ENCODE measurements at places on chromosomes 4 and X.

DNA sequence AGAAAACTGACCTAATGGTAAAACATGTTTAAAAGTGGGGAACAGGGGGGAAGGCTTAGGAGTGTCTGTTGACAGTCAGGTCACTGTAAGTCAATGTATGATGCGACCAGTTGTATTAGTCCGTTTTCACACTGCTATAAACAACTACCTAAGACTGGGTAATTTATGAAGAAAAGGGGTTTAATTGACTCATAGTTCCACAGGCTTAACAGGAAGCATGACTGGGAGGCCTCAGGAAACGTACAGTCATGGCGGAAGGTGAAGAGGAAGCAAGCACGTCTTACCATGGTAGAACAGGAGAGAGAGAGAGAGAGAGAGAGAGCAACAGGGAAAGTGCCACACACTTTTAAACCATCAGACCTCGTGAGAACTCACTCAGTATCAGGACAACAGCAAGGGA lies 13.0 kb upstream of the PLAC1 start:
- DNase-seq, result no peak

DNA sequence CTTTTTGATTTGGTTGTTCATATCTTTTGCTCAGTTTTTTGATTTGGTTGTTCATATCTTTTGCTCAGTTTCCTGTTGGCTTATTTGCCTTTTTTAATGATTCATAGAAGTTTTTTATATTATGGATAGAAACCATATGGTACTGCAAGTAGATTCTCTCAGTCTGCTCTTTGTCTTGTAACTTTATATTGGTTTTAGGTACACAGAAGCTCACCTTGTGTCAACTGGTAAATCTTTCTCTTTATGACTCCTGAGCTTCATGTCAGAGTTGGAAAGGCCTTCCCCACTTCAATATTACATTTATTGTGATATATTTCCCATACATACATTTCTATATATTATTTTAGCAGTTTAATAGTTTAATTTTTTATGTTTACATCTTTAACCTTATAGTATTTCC lies 8.2 kb upstream of the VGLL1 start:
- no peak for DNase-seq

GRCh38 chr4:39429476-39430334 lies 23.0 kb downstream of the KLB start:
- no peak for DNase-seq

DNA sequence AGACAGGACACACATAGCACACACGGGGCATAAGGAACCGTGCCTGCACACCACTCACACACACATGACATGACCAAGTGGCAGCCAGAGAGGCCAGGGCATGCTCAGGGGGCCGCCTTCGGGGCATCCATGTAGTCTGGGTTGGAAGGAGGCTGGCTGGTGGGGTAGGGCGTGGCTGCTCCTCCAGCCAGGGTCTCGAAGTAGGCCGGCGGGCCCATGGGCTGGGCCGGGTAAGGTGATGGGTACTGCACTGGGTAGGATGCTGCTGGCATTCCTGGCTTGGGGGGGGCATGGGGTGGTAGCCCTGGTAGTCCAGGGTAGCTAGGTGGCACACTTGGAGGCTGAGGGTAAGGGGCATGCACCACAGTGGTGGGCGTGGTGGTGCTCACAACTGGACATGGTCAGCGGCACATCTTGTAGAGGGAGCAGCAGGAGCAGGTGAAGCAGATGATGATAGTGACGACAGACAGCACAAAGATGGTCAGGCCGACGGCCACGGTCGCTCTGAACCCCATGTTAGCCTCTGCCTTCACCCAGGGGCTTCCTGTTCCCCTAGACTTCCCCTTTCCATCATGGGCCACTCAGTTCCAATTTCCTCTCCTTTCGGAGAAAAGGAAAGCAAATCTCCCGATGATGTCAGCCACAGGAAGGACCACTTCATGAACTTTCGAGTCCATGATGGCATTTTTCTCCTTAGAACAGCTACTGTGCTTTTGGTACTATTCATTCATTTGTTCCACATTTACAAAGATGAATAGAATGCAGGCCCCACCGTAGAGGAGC lies 10.9 kb upstream of the DDX3X start:
- no peak for DNase-seq

- DNase-seq, result no peak
Measured at GRCh38 chrX:117093319-117093718, 630.5 kb upstream of the CT83 start.

- DNase-seq, result no peak
Measured at GRCh38 chr4:2341911-2342652, 76.4 kb downstream of the ZFYVE28 start.

- DNase-seq, result peak; percentile 40
Measured at GRCh38 chrX:16695079-16695676, 17.3 kb downstream of the CTPS2 start.

GRCh38 chrX:70264784-70265183 lies 3.4 kb upstream of the ARR3 start:
- DNase-seq, result no peak

GRCh38 chr4:164068392-164068791 lies 573.9 kb downstream of the TMA16 start:
- DNase-seq, result no peak

GRCh38 chrX:14352511-14352910 lies 176.8 kb upstream of the GLRA2 start:
- peak; percentile 53 for DNase-seq

DNA sequence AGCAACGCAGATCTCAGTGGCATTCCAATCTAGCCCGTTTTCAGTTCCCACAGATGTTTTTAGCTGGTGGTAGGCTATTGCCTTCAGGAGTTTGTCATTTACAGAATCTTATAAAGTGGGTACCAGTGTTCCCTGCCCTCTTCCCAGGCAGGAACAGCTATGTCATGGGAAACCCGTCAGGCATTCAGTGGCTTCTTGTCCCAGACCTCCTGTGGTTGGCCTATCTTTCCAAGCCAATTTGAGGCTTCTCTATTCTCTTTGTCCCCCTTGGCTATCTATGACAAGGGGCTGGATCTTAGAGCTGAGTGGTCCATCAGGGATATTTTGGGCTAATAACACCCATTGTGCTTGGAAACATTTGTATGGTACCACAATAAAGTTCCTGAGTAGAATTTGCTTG lies 33.6 kb upstream of the RPL34 start:
- no peak for DNase-seq

DNA sequence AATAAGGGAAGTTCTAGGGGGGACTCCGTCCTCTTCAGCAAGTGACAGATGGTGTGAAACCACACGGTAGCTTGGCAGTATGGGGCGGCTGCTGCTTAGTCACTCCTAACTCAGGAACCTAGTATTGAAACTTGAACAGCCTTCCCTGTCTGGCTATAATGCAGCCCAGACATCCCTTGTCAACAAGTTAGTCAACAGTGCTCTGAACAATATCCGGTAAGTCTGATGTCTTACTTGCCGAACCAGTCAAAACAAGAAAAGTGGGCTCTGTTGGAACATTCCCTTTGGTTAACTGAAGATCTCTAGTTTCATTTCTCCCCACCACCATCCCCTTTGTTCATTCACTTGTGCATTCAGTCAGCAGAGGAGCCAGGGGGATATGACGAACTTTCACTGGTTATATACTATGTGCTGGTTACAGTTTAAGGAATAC lies 18.7 kb upstream of the CXCL13 start:
- peak; percentile 60 for DNase-seq

DNA sequence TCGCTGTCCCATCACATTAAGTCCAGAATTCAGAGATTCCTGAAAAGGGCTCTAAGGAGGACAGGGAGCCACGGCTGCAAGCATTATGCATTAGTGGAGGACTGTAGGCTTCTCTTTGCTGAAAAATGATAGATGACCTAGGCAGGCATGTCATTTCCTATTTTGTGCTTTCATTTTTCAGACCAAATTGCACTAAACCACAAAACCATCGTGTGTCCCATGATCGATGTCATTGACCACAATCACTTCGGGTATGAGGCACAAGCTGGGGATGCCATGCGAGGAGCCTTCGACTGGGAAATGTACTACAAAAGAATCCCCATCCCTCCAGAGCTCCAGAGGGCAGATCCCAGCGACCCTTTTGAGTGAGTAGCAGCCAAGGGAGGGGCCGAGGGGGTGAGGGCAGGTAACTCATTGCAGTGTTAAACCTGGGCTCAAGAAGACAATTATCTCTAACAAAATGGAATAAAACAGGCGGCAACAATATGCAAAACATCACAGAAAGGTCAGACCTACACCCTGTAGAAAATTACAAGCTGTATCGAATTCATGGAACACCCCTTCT lies 355.2 kb upstream of the GALNT7 start:
- DNase-seq, result no peak

DNA sequence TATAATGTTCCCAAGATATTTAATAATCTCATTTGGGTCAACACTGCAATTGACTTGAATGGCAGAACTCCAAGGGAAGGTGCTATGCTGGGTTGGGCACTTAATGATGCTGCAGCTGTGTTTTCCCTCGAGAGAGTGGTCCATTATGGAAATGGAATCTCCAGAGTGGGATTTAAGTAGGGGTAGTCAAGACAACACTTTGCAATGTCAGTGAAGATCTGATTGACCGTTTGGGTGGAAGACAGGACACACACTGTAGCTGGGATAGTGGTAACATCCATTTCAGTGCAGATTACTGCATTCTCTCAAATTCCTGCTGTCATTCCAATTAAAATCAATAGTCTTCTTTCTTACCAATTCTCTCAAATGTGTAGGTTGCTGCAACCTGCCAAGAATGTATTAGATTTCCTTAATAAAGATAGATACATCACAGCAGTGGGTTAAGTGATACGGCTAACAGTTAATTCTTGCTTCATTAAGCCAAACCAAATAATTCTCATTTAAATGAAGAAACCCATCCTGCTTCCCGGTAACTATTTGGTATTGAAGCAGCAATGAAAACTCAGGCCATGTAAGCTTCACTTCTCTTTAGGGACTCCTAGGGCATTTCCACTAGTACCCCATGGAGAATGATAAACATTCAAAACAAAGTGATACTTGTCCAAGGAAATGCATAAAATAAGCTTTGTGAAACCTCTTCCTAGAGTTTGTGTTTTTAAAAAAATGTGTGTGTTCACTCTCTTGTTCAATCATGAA lies 40.5 kb upstream of the RASGEF1B start:
- DNase-seq, result no peak

DNA sequence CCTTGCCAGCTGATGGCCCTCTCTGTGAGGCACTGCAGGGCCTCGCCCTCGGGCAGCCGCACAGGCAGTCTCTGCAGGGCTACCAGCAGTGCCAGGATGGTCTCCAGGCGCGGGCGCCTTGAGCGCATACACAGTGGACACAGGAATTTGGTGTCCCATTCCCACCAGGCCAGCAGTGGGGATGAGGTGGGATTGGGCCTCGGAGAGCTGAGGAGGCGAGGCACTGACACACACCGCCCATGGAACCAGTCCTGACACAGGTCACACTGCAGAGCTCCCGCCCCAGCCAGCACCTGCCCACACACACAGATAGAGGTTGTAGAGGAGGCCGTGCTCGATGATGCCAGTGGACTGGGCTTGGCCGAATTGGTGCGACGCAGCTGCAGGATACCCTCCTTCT lies 30.7 kb downstream of the KDM5C start:
- DNase-seq, result no peak

GRCh38 chr4:101205916-101206315 lies 141.4 kb downstream of the PPP3CA start:
- peak; percentile 68 for DNase-seq

DNA sequence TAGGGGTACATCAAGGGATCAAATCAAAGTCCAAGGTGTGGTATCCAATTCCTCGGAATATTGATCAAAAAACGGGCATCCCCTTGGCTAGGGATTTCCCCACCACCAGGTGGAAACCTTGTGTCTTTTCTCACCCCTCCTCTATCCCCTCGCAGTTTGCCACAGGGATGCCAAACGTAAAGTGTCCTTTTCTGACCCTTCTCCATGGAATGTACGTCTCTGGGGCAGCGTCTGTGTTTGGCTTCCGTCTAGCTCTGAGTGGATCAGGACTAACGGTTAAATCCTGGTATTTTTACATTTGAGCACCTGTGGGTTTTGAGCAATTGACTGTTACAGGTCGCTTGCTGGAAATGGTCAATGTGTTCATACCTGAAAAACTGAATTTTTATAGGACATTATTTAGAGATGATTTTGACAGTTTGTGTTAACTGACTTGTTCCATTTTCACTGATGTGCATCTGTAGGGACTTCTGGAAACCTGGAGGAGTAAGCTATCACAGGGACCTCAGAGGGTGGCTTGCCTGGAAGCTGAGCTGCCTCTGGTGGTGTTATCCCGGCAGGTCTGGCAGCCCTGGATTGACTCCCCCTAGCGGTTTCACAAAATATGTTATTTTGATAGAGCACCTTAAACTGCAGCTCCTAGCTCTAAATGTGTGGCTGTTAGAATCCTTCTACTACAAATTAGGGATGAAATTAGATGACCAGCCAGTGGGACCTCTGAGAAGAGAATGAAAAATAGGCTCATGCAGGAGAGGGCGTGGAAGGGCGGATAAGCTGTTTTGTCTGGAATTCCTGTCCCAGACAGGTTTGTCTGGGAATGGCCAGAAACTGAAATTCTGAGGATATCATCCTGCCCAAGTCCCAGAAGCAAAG lies 8.8 kb upstream of the MGST2 start:
- peak; percentile 87 for DNase-seq

- DNase-seq, result peak; percentile 84
Measured at GRCh38 chrX:14936561-14936960, 63.3 kb downstream of the MOSPD2 start.
